ENCODE measurements at places on chromosomes 6 and 20. TPM values are rescaled to one million over a fixed set of nuclear protein-coding genes. Genes with fewer than 3 reads are reported as not detected.

Gene TUBB2B
- polyA plus RNA-seq = 5.7 TPM

Gene ZSCAN12
- polyA plus RNA-seq = 1.9 TPM

Gene VGLL2
- not detected for polyA plus RNA-seq

Gene RAET1L
- 3.3 TPM for polyA plus RNA-seq

Gene RFX6
- polyA plus RNA-seq = not detected

Gene SIRPA
- polyA plus RNA-seq = 41.1 TPM

Gene ZSCAN23
- polyA plus RNA-seq = 0.91 TPM

Gene MOG
- polyA plus RNA-seq = not detected

Gene MEI4
- polyA plus RNA-seq = not detected

Gene TFAP2D
- polyA plus RNA-seq = not detected

Gene PACRG
- polyA plus RNA-seq = not detected

All from mammary epithelial cell (primary cell).